Stimulated activated CD8-positive, alpha-beta memory T cell treated with anti-CD3 and anti-CD28 coated beads, Interleukin-15, amount 100 ng/mL, for 24 hours (primary cell): ENCODE measurements at places on chromosomes 6 and 20.

- DNase-seq: no peak
Observed at GRCh38 chr6:151747896-151748295, 59.6 kb upstream of the ESR1 start.

DNA sequence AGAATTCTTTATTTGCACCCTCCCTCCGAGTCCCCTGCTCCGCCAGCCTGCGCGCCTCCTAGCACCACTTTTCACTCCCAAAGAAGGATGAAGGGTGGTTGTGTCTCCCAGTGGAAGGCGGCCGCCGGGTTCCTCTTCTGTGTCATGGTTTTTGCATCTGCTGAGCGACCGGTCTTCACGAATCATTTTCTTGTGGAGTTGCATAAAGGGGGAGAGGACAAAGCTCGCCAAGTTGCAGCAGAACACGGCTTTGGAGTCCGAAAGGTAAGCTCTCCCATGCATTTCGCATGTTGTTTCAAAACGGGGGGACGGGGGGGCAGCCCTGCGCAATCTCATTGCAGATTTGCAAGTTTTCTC is 357 bp downstream of the PCSK2 start:
- DNase-seq: no peak

DNA sequence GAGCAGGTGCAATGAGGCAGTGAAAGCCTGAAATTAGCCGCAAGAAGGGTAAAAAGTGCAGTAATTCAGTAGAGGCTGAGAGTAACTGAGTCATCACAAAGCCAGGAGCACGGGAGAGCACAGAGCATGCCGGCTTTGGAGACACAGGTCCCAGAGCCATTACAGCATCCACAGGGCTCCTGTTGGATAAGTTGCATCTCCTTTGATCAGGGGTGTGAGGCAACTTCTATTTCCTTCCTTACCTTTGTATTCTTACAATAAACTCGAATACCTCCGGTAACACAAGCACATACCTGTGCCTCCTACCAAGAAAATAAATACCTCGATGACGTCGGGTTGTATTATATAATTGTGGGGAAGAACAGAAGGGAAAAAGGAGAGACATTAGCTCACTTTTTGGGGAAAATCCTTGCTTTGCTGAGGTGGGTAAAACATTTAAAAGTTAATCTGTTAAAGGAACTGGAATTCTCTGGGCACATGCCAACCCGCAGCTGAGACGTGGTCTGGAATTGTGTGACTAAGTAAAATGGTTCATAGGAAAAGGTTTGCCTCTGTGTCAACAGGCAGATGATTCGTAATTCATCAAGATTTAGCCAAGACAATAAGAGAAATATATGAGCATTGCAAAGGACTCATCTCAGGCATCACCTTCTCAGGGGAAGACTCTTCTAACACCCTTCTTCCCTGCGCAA is 360.7 kb upstream of the ZFP64 start:
- no peak for DNase-seq

DNA sequence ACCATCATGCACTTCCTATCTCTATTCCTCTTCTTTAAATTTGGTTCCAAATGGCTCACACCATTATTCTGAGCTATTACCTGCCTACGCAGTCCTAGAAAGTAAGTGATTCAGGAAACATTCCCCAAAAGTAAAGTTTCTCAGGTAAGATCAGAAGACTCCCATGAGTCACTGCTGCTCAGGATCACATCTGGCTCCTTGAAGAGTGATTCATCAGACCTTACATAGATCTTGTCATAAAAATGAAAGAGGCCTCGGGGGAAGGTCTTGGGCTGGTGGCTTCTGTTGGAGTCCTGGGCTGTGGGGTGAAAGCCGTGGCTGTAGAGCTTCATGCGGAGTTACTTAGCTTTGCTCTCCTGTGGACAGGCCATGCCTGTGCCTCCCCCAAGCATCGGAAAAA is 35.9 kb downstream of the PLG start:
- DNase-seq: no peak

- no peak for DNase-seq
Observed at GRCh38 chr6:98433325-98434056, 400.9 kb upstream of the POU3F2 start.

DNA sequence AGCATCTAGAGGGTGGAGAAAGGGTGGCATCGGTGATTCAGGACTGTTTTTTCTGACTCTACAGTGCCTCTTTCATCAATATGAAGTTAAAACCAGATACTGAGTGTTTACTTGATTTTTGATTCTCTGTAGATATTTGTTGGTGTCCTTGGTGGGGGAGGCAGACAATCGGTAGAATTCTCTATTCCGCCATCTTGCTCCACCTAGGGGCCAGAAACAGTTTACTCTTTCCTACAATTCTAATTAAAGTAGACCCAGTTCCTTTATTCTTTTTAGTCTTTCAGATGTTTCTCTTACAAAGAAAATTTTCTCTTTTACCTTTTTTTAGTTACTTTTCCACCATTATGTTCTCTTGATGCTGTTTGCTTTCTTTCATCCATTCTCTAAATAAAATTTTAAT is 162.1 kb upstream of the RAB32 start:
- no peak for DNase-seq

DNA sequence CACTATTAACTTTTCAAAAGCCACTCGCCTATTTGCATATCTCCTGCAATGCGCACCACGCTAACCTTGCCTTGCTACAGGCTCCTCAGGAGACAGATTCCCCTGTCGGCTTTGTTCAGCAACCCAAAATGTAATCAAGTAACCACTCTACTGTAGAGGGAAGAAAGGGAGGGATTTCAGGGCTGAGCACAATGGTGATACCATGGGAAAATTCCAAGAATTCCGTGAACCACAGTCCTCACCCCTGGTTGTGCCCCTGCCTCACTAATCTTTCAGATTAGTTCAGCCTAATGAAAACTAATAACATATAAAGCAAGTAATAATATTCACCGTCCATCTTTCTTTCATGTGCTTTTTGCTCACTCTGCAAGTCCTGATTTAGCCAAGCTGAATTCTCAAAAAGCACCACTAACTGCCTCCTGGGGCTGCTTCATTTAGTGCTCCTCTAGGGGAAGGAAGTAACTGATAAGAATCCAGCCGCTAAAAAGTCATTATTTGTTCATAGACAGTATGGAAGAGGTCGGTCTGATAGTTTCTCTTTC is 6.6 kb downstream of the CITED2 start:
- DNase-seq: no peak

DNA sequence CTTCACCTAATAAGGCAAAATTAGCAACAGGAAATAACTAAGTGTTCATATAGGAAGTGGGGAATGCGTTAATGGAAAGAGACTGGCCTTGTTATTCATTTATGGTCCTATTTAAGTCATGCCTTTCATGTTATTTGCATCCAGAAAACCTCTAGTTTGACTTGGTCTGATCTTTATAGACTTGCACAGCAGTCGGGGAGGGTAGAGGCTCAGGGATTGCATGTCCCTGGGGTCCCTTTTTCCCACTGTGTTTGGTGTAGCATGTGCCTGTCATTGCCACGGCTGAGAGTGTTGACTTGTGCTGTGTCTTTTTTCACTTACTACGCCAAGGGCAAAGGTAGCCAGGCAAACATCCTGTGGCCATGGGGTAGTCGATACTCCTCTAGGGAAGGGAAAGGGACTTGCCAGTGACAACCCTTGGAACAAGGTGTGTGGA is 105.4 kb upstream of the RIN2 start:
- DNase-seq: no peak

DNA sequence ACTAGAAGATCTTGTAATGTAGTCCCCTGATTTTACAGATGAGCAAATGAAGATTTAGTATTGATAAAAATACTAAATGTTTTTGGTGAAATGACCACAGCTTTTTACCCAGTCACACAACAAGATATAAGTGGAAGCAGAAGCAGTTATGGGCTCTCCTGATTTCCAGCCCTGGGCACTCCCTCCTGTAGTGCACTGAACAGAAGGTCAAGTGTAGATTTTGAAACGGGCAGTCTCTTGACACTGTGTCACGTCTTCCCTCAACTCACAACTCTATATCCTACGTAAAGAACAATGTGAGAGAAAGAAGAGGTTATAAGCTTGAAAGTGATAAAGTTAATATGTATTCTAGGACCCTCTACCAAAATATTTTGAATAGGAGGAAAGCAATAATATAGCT is 23.3 kb downstream of the TMEM200A start:
- no peak for DNase-seq

DNA sequence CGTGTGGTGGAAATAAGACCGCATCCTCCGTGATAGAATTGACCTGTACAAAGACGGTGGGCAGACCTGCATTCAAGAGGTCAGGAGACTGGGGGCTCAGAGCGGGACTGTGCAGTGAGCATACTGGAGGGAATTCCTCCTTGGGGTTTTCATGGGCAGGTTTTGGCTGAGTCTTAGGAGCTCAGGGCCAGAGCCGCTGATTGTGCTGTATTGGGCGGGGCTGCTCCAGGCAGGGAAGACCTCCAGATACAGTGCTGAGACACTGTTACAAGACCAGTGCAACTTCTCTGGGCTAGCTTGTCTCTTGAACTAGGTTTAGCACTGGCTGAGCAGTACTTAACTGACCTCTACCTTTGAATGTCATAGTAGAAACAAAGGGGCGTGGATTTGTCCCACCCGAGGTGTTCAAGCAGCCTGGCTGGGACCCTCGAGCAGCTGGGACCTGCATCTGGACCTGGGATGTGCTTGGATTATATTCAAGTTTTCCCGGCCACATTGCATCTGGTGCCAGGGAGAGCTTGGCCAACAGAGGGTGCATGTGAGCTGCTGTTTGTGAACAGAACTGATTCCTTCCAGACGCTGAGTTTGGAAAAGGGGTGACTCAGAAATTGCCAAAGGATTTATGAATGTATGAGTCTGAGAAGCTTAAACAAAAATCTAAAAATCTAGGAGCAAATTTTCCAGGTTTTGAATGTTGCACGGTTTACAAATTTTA is 33.4 kb upstream of the SLC22A1 start:
- no peak for DNase-seq

DNA sequence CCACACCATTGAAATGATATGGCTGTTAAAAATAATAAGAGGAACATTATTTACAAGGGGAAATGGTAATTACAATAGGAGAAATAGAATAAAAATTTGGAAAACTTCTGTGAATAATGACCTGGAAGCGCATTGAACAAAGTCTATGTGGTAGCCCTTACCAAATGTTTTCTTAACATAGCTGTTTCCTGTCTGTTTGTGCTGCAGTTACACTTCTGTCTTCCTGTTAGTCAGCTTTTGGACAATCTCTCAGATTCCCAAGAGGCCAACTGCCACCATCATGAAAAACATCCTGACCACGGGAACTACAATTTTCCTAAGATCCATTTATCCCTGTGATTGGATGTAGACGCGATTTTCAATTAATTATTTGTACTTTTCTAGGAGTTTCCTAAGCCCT is 754.4 kb upstream of the MARCKS start:
- no peak for DNase-seq

- DNase-seq: no peak
Observed at GRCh38 chr6:26500102-26500501, at the start of gene BTN1A1. TSS of gene BTN1A1 (plus strand) at chr6:26500303. CDS start at chr6:26501287, 984 bp downstream.

DNA sequence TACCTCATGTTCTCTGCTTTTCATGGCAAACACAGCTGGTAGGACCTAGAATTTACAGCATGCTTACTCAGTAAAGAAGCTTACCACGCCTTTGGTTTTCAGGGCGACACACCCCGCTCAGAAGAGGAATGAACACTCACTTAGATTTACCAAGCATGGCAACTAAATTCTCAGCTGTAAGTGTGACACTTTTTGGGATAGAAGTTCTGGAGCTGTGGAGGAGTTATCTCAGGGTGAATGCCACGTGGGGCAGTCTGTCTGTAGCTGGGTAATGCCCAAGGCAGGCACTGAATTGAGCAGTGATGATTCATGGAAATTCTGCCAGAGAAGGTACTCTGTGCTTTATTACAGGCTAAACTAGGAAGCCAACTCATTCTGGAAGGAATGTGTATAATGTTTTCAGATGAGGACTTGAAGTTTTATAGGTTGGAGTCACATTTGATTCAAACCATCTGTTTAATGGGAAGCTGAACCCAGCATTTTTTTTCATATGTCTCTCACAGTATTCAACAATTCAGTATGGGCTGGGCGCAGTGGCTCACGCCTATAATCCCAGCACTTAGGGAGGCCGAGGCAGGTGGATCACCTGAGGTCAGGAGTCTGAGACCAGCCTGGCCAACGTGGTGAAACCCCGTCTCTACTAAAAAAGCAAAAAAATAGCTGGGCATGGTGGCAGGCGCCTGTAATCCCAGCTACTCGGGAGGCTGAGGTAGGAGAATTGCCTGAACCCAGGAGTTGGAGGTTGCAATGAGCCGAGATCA is 3.5 kb upstream of the PRIM2 start:
- DNase-seq: no peak

- no peak for DNase-seq
Observed at GRCh38 chr6:2237001-2237400, 8.4 kb downstream of the GMDS start.

- DNase-seq: no peak
Observed at GRCh38 chr20:16392346-16392745, 180.9 kb downstream of the KIF16B start.

DNA sequence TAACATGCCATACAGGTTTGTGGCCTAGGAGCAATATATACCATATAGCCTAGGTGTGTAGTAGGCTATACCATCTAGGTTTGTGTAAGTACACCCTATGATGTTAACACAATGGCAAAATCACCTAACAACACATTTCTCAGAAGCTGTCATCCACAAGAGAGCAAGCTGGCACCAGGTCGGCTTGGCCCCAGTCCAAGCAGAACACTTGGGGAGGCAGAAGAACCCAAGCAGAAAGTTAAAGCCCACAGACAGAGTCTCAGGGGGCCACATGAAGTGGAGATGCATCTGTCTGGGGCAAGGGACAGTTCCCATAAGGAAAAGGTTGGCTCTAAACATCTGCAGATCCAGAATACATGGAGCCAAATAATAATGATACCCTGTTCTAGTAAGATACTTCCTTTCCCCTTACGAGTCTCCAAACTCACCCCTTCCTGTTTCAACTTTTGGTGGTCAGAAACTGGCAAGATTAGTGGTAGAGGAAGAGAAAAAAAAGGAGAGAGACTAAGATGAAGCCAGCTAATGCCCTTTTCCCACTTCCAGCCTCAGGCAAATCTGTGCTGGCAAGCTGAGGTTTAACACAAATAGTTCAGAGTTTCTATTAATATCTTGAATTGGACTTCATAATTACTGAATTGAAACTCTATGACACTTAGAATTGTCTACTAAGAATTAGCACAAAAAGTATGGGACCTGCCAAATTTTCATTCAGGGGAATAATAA is 29.5 kb downstream of the TCF21 start:
- no peak for DNase-seq

DNA sequence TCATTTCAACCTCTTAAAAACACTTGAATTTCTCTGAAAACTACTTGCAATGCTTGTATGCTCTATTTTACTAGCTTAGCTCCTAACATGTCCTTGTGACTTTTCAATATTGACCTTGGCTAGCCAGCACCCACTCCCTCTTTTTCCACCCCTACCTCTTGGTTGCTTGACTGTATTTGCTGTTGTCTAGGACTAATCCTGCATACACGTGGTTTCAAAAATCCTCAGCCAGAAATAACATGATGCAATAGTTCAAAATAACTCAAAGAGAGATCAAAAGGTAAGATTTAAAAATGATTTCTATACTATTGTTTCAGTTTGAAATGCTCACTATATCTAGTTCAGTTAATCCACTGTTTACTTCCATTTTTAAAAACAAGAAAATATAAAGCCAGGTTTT is 102.3 kb upstream of the TBX18 start:
- DNase-seq: no peak

- DNase-seq: no peak
Observed at GRCh38 chr20:62122654-62123449, 577 bp downstream of the LSM14B start.
